Thoracic aorta endothelial cell (primary cell): ENCODE measurements at places on chromosomes 13 and 19. TPM values are rescaled to one million over a fixed set of nuclear protein-coding genes. Genes with fewer than 3 reads are reported as not detected.

The EFNB2 gene
- total RNA-seq, result 84.4 and 109 TPM in 2 replicates

The ZNF345 gene
- 3.2 and 4.6 TPM in 2 replicates for total RNA-seq

The CGB3 gene
- total RNA-seq, result not detected in 2 replicates

The IGFL2 gene
- not detected in 2 replicates for total RNA-seq

The SIGLEC12 gene
- total RNA-seq, result not detected in 2 replicates
